Left cardiac atrium (tissue), 4 donors: ENCODE measurements at places on chromosomes 12 and 14. TPM values are rescaled to one million over a fixed set of nuclear protein-coding genes. Genes with fewer than 3 reads are reported as not detected.

CCDC197 gene
- not detected for total RNA-seq

RALGAPA1 gene
- 40.8 TPM for total RNA-seq

NYNRIN gene
- 12.0 TPM for total RNA-seq

SIRT4 gene
- 5.8 TPM for total RNA-seq

FKBP3 gene
- 76.0 TPM for total RNA-seq

SLC39A5 gene
- total RNA-seq: not detected

DPPA3 gene
- not detected for total RNA-seq
